ENCODE measurements at places on chromosomes 3 and 15.

GRCh38 chr15:43845421-43845820 is 18.6 kb downstream of the WDR76 start:
- DNase-seq: no peak

GRCh38 chr3:9361691-9362388 is 1.0 kb upstream of the THUMPD3 start:
- no peak for DNase-seq

DNA sequence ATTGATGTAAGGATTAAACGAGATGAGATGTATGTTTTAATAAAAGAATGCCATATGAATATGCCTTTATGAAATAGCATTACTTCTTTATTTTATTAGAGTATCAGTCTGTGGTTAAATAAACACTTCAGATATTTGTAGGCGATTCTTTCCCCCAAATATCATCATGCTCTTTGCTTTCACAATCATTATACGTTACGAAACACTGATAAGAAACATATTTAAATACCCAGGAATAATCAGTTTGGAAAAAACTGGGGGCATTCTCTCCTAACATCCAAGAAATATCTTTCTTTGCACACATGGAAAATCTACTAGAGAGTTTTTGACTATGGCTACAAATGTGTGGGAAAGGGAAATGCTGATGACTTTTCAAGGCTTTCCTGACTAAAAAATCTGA is 4.4 kb upstream of the PLAAT1 start:
- DNase-seq: no peak

DNA sequence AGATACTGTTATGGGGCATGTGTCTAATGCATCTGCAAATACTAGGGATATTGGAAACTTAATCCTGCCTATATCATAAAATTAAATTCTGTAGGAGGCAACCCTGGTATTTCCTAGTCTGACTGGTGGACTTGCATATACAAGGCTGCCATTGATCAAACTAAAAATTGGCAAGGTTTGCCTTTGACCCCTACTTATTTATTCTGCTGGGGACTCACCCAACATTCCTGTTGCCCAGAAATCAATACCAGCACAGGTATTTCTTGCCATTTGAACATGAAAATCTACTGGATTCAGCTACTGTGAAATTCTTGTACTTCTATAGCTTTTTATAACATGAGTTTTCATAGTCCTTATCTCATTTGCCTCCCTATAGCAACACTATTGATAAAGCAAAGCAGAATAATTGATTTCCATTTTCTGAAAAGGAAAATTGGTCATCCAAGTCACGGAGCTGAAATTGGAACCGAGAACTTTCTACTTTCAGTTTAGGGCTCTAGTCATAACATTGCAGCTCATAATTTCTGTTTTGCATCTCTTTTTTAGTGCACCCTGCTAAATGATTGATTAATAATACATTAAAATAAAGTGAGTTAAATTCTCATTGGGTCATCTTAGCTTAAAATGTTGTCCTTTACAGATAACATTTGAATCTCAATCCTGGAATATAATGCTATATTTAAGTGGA is 365.2 kb downstream of the MFSD1 start:
- DNase-seq: no peak

DNA sequence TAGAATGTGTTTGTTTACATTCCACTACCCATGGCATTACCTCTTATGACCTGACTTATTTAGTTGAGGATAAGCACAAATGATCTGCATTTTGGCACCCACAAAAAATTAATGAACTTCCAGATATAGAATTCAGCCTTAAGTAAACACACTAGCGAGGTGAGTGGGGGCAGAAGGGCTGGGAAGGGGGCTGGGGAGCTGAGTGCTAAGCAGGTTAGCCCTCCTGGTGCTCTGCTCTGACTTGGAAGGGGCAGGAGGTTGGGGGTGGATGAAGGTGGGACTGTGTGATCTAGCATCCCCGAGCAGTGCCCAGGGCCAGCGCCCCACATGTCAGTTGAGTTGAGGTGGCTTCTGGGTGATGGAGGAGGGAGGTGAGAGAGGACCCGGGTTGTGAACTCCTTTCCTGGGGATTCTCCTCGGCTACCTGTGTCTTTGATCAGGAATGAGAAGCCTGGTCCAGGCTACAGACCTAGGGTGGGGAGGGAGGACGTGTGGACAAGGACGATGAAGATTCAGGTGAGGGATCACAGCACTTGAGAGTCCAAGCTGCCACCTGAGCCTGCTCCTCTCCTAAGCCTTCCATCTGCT is 178.6 kb upstream of the SMAD3 start:
- no peak for DNase-seq

DNA sequence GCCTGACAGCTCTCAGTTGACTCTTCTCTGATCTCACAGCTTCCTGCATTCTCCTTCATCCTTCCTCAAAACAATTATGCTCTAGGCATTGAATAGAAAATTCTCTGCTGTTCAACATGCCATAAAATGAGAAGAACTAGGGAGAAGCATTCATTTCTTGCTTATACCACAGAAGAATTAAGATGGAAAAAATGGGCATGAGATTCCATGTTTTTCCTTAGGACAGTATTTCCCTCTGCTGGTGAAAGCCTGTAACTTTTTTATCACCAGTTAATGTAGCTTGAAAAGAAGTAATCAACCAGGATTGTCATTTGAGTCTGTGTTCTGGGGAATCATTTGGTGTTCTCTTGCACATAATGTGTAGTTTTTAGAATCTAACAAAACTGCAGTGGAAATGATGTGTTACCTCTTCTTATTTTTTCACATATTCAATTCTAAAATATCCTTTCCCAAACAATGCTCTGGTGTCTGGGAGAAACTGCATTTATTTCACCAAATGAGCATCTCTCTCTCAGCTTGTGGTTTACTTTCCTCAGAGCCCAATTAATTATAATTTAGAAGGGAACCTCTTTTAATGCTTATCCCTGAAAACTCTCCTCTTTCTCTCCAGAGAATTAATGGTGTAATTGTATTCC is 92.8 kb upstream of the DCBLD2 start:
- DNase-seq: no peak

DNA sequence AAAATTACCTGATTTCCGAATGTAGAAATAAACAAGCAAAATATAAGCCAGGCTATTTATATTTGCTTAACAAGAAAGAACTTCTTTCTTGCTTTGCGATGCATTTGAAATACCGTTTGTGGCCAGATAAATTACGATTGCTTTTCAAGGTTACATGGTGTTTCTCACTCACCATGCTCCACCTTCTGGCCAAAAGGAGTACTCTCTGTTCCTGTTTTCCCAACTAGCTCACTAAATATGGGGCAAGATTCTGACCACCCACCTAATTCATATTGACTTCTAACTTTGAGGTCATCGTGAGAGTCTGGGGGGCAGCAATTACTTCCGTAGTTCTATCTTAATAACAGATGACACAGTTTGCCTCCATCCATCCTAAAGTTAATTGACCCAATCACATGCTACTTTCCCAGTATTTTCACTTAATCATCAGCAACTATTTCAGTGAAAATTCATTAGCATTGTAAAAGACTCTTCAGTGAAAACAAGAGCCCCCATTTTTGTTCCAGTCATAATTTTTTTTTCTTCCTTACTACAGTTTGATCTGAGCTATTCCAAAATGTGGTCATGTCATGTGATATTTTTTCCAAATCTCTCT is 25.9 kb downstream of the ACP3 start:
- DNase-seq: no peak

DNA sequence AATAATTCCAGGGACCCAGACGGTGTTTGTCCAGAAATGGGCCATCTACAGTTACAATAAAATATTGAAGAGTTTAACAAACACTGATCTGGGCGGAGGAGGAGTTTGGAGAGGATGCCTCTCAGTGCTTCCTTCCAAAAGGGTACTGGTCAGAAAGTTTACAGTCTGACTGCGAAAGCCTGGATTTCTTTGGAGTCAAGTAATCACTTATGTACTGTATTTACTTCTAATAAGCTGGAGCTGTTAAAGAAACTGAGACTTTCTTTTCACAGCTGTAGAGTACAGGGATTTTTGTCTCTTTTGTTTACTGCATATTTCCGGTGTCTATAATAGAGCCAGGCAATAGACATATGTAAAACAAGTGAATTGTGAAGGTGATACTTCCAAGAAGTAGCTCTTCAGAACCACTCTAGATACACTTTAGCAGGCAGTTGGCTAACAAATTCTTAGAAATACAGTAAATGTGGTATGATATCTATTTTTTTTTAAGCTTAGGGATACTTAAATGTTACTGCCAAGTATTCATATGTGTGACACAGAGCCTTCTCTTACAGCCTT is 22.1 kb upstream of the NEO1 start:
- no peak for DNase-seq

DNA sequence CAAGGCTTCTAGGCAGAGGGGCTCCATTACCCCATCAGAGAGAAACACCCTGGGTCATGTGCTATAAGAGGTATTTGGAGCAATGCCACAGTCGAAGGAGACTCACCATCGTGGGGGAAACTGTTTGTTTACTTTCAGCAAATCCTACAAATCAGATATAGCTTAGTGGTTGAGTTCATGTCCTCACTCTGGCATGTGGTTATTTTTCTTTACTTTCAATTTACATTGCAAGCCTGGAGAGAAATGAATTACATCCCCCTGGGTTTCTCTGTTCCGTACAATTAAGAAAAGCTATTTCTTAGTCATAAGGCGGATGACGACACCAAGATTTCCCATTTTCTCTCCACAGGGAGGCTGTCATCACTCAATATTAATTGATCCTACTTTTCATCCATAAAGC is 36.9 kb downstream of the RFTN1 start:
- no peak for DNase-seq

DNA sequence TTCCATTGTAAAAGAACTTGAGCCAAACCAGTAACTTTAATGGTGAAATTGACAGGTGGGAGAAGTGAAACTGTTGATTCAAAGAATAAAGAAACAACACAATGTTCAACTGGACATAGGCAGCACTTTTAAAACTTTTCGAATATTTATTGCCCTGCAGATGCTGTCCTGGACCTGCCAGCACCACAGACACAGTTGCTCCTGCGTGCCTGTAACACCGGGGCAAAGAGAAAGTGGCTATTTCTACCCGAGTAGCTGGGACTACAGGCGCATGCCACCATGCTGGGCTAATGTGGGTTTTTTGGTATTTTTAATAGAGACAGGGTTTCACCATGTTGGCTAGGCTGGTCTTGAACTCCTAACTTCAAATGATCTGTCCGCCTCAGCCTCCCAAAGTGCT is 7.4 kb downstream of the IL5RA start:
- DNase-seq: no peak

DNA sequence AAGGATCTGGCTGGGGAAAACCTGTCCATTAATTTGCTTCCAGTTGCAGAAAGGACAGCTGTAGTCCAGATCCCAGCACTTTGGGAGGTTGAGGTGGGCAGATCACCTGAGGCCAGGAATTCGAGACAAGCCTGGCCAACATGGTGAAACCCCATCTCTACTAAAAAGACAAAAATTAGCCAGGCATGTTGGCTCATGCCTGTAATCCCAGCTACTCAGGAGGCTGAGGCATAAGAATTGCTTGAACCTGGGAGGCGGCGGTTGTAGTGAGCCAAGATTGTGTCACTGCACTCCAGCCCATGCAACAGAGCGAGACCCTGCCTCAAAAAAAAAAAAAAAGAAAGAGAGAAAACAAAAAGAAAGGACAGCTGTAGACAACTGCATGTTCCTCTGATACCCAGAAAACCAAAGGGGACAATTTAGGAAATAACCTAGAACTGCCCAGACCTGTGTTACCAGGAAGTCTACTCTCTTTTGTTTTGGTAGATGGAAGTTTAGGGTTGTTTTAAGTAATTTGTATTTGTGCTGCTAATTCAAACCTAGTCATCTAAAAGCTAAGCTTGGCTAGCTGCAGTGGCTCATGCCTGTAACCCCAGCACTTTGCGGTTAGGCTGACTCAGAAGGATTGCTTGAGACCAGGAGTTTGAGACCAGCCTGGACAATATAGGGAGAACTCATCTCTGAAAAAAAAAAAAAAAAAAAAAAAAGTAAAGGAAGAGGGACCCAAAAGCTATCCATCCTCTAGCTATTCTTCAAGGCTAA is 22.7 kb downstream of the EXD1 start:
- DNase-seq: no peak

GRCh38 chr3:52781741-52782140 is 4.3 kb downstream of the ITIH1 start:
- DNase-seq: no peak

DNA sequence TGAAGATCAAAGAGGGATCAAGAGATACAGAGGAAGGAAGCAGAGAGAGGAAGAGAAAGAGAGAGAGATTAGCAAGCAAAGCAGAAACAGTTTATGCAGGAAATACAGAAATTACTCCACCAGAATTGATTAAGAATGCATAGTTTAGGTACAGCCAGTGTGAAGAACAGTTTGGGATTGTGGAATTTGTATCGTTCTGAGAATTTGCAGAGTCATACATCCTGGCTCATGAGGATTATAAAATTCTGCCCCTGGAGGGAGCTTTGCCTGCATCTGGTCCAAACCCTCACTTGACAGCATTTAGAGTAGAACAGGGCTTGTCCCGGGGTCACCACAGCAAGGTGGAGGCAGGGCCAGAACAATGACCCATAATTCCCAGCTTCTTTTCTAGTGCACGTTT is 44.1 kb downstream of the MASP1 start:
- no peak for DNase-seq

DNA sequence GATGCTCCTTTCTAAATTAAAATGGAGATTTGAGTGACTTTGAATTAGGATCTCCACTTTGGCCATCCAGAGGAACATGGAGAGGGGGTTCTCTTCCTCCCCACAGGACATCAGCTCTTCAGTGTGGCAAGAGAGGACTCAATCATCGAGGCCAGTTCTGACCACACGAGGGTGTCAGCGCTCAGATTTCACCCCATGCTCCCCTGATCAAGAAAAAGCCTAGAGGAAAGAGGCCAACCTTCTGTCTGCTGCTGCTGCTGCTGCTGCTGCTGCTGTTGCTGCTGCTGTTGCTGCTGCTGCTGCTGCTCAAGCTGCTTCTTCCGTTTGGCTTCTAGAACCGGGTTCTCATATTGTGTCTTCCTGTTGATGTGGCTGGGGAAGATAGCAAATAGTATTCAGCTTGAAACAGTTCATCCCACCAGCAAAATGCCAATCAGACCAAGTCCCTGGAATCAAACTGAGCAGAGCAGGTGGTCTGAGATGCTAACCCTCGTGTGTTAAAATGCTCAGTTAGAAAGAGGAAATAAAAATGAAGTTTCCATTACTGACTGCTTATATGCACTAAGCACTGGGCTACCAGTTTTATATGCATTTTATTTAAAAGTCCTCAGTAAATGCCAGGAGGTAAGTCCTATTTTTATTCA is 599.0 kb downstream of the MAGI1 start:
- peak; percentile 5 for DNase-seq

- DNase-seq: no peak
Measured at GRCh38 chr3:62329971-62330370, 43.4 kb downstream of the FEZF2 start.

DNA sequence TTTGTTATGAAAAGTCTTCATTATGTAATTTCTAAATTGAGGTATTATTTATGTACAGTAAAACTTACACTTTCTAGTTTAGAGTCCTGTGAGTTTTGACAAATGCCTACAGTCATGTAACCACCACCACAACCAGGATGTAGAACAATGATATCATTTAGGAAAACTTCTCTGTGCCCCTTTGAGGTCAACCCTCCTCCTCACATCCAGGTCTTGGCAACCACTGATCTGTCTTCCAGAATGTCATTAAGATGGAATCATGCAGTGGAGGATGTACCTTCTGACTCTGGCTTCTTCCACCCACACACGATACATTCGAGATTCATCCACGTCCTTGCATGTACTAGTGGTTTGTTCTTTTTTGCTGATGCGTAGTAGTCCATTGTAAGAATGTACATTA is 23.2 kb downstream of the MINAR1 start:
- no peak for DNase-seq
